ENCODE measurements at places on chromosomes 4 and X.

DNA sequence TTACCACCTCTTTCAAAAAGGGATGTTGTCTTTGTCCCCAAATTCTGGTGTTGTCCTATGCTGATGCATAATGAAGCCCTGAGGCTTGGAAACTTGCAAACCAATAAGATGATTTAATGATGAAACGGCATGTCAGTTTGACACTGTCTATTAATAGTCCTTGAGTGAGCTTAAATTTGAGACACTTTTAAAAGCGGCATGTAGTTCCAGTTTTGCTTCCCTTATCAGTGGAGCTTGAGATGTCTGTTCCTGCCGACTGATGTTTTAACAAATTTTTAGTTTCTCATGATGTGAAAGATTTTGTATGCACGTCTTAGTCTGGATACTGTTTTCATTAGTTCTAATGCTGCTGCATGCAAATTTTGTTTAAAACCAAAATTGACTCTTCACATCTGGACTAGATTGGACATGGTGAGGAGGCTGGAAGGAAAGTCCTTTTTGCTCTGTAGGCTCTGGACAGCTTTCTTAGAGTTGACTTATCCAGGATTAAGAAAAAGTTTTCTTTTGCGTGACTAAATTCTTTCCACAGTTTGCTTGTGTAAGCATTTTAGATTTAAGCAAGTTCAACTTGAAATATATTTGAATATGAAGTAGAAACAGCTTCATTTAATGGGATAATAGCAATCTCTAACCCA lies 11.7 kb downstream of the C1GALT1C1 start:
- no peak for DNase-seq

GRCh38 chr4:52546449-52546848 lies 112.7 kb downstream of the USP46 start:
- DNase-seq, result no peak

DNA sequence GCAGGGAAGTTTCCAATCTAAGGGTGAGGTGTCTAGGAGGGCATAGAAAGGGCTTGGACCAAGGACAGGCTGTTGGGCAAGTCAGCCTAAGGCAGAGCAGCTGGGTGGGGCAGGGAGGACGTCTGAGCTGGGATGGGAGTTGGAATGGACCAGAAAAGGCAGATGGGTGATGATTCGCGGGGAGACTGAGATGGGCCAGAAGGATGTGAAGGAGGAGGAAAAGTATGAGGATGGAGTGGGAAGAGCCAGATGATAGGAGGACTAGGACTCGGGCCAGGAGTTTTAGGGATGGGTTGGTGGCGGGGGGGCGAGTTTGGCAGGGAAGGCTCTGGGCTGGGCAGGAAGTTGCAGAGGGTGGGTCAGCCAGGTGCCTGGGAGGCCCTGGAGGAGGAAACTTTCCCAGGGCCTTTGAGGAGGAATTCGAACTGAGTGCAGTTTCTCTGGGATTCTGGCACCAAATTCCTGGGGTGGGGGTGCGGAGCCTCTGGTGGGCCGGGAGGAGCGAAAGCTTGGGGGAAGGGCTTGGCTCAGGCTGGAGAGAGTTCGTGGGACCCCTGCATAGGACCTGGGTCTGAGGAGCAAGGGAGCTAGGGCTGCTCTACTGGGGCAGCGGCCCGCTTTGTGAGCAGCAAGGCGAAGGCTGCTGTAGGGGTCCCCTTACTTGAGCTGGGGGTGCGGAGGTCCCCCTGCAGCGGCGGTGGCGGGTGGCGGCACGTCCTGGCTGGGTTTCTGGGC lies 8.7 kb upstream of the TIMP1 start:
- DNase-seq, result no peak

DNA sequence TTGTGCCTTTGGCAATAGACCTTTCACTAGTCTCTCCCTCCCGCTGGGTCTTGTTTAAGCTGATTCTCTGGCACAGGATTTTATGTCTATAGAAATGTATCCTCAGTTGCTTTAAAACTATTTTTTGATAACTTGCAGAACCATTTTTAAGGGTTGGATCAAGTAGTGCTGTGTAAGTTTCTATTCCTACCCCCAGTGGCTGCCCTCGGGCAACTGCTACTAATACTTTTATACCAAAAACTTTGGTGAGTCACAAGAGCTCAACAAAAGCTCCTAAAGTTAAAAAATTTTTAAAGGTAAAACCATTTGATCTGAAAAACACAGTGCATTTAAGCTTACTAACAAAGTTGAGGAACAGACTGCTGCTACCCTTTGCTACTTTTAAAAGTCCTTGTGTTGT lies 1460.6 kb upstream of the PCDH7 start:
- DNase-seq, result no peak

- DNase-seq, result no peak
These were observed 95.4 kb downstream of the PTTG2 start for GRCh38 chr4:38055566-38055965.

GRCh38 chr4:178599521-178599920 lies 1157.3 kb upstream of the AGA start:
- DNase-seq, result no peak

GRCh38 chrX:86133761-86134160 lies 14.5 kb upstream of the DACH2 start:
- DNase-seq, result no peak

DNA sequence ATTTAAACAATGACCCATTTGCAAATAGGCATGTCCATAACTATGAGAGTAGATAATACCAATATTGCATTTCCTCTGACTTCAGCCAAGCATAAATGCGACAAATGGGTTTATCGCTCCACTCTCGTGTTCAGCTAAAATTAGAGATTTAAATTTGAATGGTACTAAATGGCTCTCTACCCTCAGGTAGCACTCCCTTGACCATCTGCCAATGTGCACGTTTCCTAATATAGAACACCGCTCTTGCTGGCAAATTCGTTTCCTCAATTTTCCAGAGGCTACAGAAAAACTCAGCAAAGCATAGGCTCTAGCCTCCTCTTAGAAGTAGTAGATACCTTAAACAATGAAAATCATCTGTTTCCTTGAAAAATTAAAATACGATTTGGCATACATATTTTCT lies 251.6 kb downstream of the ADGRA3 start:
- no peak for DNase-seq

- DNase-seq, result no peak
These were observed 55.8 kb downstream of the FNIP2 start for GRCh38 chr4:158824425-158825274.

DNA sequence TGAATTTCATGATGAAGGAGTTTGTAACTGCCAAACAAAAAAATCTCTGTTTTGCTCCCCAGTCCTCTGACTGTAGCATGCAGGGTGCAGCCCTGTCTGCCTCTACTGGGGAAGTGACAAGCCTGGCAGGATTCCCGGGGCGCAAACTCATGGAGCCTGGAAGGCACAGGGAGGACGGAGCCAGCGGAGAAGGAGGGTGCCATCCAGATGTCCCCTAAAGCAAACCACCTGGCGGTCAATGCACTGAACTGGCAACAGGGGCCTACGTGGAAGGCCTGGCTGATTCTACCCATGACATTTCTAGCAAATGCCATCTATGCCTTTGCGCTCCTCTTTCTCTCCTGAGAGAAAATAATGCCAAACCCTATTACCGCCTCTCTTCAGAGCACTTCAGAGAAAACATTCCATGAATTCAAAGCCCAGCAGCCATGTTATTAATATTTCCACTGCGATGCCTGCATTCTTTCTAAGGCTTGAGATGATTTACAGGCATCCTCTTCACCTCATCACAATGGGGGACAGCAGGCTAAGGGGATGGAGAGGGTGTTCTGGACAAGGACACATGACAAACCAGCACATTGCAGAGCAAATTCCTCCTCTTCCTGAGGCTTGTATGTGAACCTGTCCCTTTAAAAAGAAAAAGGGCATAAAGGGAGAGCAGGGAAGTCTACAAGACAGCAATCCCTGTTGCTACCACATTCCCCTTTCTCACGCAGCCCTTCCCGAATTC lies 329.3 kb upstream of the NOCT start:
- no peak for DNase-seq

- no peak for DNase-seq
These were observed 430.5 kb upstream of the POU3F4 start for GRCh38 chrX:83077606-83078005.

DNA sequence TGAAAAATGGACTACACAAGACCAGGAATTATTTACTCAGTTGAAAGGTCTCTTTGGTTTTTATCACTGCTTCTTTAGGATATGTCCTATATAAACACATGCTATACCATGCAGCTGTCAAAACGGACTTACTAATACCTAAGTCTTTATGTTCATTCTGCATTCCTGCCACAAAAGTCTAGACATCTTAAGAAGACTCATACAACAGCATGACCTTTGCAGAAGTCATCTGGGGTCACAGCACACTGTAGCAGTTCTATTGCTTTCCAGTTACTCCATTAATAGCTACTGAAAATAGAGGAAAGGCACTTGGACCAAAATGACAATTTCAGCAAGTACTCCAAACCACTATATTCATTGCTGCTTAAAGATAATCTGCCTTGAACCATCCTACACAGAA lies 53.2 kb downstream of the DDX60 start:
- DNase-seq, result no peak

DNA sequence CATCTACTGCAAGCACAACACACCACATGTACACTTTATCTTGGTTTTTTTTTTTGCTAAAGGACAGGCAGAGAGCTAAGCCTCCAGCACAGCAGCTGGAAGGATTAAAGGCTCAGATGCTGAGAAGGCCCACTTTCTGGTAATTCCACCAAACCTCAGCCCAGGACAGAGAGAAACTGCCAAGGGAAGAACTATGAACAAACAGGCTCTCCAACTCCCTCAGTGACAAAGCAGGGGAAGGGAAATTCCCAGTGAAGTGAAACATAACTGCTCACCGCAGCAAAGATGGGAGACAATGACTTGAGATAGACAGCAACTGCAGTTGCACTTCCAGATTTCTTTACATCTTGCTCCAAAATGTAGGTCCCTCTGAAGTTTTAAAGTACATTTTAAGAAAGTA lies 4.8 kb downstream of the PROM1 start:
- no peak for DNase-seq

- DNase-seq, result no peak
These were observed 89.0 kb upstream of the NMU start for GRCh38 chr4:55725057-55725456.

Measured in C1 segment of cervical spinal cord (tissue), 14 donors.